Activated T-helper 1 cell treated with Interleukin-2 at 50 U/mL for 16 hours (primary cell): ENCODE measurements at places on chromosomes 3 and 15.

- DNase-seq: no peak
Observed at GRCh38 chr3:63290686-63291085, 12.6 kb downstream of the SYNPR start.

- DNase-seq: no peak
Observed at GRCh38 chr3:95311272-95311671, 1248.4 kb downstream of the NSUN3 start.

- no peak for DNase-seq
Observed at GRCh38 chr3:43838877-43839276, 148.1 kb downstream of the ABHD5 start.

DNA sequence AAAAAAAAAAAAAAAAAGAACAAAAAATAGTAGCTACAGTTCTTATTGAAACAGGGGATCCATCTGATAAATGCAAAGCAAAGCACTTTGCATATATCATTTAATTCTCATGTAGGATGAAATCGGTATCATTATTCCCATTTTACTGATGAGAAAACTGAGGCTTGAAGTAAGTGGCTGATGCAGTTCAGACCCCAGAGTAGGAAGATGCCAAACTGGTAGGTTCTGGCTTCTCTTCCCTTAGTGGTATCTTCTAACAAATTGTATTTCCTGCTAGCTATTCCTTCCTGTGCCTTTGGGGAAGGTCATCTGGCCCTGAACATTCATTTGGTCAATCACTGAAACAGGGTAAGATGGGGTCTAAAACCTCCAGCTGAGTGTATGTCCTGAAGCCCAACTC lies 21.9 kb downstream of the PIF1 start:
- no peak for DNase-seq

- no peak for DNase-seq
Observed at GRCh38 chr3:46999516-47000197, 20.2 kb downstream of the NBEAL2 start.

DNA sequence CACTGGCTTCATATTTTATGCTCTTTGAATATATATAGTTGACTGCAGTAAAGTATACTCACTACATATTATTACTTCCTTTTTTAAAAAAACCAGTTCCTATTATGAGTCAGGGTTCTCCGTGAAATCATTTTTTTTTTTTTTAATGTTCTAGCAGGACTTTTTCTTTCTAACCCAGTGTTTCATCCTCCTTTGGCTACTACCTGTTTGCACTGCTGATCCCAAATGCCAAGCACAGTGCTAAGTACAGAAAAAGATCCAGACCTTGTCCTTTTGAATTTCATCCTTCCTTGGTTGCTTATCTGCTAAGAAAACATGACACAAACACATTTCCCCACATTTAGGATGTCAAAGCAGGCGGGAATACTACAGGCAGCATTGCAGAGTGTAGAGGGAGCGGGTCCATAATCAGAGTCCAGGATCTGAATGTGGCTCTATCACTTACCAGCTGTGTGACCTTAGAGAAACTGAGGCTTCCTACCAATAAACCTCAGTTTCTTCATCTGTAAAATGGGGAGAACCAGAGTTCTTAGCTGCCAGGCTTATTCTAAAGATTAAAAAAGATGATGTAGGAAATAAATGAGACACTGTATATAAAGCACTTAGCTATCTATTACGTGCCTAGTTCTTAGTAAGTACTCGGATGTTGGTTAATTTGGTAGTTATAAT lies 37.2 kb upstream of the ANPEP start:
- DNase-seq: no peak

- DNase-seq: no peak
Observed at GRCh38 chr15:52303093-52303772, 7.6 kb upstream of the MYO5C start.

DNA sequence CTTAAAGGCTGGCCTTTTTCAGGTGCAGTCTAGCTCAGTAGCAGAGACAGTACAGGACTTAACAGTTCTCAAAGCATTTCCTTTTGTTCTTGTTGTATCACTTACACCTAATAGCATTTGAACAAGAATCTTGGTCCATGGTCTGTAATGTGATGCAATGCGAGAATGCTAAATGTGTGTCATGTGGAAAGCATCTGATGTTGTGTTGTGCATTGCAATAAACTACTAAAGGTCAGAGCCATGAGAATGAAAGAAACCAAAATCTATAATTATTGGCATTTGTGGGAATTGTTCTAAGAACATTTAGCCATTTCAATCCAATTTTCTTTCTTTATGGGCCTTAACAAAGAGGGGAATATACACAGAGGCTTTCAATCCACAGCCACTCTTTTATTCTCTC lies 324.5 kb upstream of the ROBO2 start:
- DNase-seq: no peak

- DNase-seq: no peak
Observed at GRCh38 chr3:49133226-49133951, 539 bp upstream of the LAMB2 start.

DNA sequence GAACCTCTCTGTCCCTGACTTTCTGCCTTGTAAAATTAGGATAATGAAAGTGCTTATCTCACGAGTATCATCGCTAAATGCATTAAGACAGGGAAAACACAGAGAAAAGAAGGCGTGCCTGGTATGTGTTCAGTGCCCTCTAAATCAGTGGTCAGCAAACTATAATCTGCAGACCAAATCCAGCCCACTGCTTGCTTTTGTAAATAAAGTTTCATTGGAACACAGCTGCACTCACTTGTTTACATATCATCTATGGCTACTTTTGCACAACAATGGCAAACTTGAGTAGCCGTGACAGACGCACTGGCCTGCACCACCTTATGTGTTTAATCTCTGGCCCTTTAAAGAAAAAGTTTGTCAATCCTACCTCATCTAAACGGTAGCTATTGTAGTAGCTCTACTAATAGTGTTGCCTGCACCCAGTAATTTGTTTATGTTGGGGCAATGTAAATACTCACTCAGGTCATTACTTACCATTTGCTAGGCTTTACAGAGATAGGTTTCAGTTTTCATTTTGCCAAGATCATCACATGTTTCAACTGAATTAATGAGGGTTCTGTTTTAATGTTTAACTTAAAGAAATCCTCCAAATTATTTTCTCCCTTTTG lies 229.4 kb downstream of the FEZF2 start:
- DNase-seq: no peak

DNA sequence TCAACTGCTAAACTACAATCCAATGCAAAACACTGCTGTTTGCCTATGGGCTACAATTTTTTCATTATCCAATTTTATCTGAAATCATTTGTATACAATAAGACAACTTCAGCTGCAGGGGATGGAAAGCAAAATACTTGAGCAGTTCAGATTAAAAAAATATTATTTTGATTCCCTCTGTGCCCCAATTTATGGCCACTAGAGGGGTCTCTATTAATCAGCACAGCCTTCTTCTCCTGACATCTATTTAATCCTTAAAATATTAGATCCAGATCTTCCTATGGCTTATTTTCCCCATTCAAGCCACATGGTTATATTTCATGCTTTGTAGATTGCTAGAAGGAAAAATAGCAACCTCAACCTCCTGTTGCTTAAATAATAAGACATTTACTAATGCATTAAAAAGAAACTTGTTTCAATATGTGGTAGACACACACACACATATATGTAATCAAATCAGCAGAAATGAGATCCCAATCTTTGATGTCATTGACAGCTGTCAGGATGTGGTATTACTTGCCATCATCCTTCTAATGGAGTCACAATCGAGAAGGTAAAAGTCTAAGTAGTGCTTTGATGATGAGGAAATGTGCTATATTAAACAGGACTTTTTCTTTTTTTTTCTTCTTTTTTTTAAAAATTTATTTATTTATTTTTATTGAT lies 104.2 kb downstream of the P2RY1 start:
- DNase-seq: no peak

- DNase-seq: peak; percentile 40
Observed at GRCh38 chr3:97821287-97821773, 481 bp upstream of the CRYBG3 start.

GRCh38 chr3:6180171-6180570 lies 680.7 kb upstream of the GRM7 start:
- no peak for DNase-seq
